Glomerular endothelial cell (primary cell): ENCODE measurements at places on chromosomes 12 and 14. TPM values are rescaled to one million over a fixed set of nuclear protein-coding genes. Genes with fewer than 3 reads are reported as not detected.

DNA sequence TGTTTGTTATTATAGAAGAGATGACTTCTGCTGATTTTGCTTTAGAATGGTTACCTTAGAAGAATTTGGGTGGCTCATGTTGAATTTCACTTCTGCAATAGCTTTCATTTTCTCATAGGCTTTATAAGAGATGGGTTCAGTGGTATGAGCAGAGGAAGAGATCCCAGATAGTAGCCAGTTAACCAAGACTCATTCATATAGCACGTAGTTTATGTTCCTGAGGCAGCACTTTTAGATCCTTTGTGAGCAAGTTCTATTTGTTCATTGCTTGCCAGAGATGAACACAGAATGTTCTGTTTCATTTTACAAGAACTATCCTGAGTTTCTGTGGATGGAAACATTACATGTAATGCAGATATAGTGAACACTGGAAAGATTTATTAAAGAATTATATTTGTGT, 32.2 kb downstream of the RAB21 start:
- DNase-seq, result no peak

DNA sequence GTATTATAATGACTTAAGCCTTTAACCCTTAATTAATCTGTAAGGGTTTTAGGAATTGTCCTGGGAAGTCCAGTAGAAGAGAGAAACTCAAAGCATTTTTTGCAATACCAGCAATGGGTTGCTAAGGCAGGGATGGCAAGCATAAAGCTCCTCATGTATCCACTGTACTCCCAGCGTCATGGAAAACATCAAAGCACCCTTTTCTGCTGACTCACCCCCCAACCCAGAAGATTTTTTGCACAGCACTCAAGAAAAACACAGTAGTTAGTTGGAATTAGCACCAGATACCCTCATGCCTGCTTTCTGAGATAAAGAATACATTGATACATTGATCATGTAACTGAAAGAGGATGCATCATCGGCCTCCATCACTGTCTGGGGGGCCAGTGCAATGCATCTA, 199.1 kb upstream of the CNOT2 start:
- DNase-seq, result no peak

DNA sequence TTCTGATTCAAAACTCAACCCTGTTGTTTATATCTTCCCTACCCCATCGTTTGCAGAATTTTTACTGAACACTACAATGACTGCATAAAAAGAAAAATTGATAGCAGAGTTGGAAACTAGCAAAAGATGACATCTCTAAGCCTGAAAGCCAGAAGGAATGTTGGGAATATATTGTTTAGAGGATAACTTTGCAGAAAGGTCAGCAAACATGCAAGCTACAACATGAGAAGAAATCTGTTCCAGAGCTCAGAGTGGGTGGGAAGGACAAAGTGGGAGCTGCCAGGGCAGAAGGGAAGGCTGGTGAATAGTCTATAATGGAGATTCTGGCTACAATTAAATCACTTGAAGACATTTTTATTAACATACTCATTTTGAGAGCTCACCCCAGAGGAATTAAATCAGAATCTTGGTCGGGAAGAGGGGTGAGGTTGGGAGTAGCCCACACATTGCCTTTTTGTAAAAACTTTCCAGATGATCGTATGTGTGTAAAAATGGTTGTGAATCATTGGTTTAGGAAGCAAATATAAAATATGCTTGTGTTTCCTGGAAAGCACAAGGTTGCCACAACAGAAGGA, 574.8 kb downstream of the FLRT2 start:
- no peak for DNase-seq

DNA sequence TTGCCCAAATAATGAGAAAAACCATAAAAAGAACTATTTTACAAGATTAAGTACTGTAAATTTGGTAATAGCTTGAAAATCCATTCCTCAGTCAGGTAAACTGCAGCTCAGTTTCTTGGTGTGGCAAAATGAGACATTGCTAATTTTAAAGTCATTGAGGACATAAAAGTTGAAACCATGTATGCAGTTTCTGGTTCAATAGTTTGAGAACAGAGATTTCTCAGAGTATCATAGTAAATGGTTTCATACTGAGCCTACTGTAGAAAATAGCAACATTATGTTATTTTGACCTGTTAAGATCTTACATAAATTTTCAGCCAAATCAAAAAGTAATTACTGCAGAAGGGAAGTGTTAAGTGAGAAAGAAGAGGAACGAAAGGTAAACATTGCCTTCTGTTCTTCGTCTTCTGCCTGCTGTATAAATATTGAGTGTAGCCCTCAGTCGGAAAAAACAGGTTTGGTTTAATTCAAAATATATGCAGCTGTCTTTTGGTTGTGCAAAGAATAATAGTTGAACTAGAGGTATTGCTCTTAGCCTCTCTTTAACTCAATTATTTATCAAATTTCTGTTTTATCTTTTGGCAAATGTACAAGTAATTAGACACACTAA, 119.6 kb downstream of the SYNE2 start:
- no peak for DNase-seq

- no peak for DNase-seq
Observed at GRCh38 chr14:100434033-100434601, 111.0 kb downstream of the SLC25A47 start.

DNA sequence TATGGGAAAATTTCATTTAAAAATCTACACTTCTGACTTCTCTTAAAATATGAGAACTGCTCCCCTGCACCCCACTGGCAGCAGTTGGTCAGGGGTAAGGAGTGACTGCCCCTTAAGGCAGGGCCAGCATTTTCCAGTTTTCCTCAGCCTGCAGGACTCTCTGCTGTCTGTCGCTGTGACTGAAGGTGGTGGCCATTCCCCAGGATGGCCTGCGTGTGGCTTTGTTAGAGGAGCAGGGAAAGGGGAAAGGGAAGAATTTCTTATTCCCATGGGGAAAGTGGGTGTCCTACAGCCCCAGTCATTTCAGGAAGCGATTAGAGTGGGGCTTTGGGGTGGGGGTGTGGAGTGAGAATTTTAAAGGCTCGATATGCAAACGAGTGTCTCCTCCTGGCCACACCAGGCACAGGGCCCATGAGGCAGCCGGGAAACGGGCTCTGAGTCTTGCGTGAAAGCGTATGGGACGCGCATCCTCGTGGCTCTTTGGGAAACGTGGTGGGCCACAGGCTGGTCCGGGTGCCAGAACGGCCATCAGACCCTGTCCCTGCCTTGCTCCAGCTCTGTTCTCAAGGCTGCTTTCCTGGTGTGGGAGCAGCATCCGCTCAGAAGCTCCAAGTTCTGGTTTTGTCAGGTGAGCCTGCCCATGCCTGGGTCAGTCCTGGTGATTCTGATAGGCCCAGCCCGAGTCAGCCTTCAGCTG, 23.5 kb downstream of the ADGRD1 start:
- DNase-seq, result no peak

DNA sequence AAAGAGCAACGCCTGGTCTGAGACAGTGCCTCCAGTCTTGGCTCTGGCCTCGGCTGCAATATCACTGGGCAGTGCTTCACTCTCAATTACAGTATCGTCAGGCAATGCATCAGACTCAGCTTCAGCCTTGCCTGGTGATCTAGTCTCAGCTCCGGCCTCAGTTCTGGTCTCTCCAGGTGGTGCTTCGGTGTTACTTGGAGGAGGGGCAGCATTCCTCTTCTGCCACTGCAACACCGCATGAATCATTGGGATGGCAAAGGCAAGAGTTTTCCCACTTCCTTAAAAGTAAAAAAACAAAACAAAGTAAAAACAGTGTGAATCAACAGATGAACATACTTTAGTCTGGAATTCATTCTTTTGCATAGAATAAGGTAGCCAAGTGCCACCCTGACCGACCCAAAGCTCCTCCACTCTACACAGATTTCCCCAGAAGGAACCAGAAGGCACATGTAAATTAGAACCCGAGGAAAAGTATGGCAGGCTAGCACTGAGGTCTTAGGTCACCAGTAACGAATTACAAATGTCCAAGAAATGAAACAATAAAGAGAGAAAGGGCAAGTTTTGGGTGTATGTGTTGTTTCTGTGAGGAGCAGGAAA, 18.6 kb downstream of the DDX24 start:
- no peak for DNase-seq

- DNase-seq, result no peak
Observed at GRCh38 chr14:65392296-65392695, 20.2 kb upstream of the FUT8 start.

DNA sequence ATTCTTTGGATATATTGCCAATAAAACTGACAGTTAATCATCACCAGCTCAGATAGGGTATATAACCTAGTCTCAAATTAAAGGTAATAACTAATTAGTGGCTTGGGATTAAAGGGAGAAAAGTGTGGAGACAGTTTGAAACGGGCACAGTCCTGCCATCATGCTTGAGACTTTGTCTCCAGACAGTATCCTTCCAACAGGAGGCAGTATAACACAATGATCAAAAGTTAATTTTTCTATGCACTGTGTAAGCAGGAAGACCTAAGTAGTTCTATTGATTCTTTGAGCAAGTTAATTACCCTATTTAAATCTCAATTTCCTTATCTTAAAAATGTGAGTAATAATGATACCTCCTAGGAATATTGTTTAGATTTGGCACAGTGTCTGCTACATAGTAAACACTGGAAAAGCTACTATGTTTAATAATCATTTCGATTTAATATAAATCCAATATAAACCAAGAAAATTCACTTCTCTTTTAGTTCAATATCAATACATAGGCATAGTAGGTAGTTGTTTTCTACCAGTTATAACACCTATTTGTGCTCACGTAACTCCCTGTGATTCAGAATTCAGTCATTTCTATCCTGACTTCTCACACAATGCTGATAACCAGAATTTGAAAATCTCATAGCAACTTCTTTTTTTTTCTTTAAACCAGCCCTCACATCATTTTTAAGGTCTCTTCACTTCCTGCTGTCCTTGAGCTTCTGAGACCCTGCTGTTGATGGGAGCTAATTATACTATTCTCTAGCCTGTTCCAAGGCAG, 53.7 kb downstream of the GALNT4 start:
- DNase-seq, result peak; percentile 39

DNA sequence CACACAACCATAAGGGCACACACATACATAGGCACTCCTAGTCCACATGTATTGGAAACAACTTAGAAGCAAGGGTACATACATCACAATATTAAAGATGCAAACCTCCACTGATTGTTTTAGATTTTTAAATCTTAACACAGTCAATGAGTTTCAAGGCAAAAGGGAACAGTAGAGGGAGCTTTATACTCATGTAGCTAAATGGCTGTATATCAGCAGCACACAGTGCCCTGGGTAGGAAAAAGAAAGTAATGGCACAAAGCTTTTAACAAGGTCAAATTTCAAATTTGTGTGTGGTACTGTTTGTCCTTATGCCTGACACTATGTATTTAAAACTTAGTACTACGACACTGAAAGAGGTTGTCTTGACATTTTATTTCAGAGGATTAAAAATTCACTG, 262.0 kb downstream of the MED13L start:
- no peak for DNase-seq

- no peak for DNase-seq
Observed at GRCh38 chr14:99718811-99719192, 34.7 kb downstream of the CYP46A1 start.

DNA sequence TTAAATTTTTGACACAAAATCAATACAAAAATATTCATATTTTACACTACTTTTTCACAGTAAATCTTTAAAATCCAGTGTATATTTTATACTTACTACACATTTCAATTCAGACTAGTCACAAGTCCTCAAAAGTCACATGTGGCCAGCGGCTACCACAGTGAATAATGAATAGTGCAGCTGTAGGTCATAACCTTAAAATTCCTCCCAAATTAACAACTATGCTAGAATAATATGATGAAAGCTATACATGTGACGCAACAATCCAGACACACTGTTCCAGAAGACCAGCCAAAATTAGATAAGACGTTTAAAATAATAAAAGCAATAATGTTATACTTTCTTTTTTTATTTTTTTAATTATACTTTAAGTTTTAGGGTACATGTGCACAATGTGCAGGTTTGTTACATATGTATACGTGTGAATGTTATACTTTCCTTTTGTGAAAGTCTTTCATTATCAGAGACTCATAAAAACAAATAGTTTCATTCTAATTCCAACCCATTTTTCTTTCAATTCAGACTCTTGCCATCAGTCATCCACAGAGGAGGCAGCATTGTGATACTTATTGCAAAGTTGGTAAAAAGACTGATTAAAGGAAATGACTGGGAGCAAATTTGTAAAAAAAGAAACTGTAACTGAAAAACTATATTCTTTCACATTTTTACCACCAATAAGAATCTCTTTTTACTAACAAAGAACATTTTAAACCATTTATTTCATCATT, 67.0 kb downstream of the C2CD5 start:
- DNase-seq, result peak; percentile 14

- DNase-seq, result no peak
Observed at GRCh38 chr12:95789126-95790032, 1.2 kb downstream of the NTN4 start.

- no peak for DNase-seq
Observed at GRCh38 chr12:48482930-48483329, 632 bp downstream of the C12orf54 start.

SLC25A47 gene
- total RNA-seq, result 0.05 TPM in 1 of 2 replicates, not detected in the other

FOXG1 gene
- total RNA-seq, result not detected in 2 replicates

VASH1 gene
- 25.1 and 103 TPM in 2 replicates for total RNA-seq
